Fibroblast of skin of scalp (primary cell): ENCODE measurements at places on chromosomes 12 and 14.

- no peak for DNase-seq
These were observed 25.6 kb downstream of the MGAT4C start for GRCh38 chr12:86230516-86231146.

DNA sequence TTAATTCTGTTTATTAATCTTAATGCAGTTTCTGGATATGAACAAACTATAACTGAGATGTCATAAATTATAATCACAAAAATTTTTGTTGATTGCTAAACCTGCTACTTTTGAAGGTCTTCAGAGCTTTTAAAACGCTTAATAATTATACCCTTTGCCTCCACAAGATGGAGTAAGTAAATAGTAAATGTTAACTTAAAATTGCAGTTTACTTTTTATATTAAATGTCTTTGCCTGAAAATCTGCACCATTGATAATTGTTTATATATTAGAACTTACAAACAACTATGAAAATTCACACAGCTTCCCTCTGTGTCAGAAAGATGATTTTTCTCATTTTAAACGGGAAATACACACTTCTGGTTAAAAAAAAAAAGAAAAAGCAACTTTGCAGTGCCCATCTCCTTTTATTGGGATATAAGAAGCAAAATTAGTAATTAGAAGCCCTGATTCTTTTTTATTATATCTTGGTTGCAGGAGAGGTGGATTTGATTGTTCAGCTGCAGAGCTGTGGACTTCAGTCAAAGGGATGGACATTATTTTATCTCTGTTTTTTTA, 35.6 kb downstream of the SCFD1 start:
- peak; percentile 2 for DNase-seq

DNA sequence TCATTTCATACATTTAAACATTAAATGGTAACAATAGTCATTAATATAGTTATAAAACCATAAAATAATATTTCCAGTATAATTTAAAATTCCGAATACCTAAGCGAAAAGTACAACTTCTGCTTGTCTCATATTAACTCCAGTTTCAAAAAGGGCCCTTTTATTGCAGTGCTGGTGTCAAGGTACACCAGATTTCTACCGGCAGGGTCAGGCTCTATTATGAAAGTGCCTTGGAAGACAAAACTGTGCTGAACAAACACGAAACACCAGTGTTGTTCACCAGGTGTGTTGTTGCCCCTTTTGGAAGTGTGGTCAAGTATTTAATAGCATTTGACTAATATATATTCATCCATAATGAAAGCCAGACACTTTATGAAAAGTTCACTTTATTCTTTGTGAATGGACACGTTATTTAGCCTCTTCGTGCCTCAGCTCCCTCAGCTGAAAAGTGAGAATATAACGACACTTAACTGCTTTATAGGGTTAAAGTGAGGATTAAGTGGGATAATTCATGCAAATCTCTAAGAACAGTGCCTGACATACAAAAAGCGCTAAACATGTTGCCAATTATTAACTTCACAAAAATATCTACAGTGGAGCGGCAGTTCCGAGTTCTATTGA, 20.3 kb upstream of the GNS start:
- DNase-seq, result no peak

- no peak for DNase-seq
These were observed 1.8 kb downstream of the TMCC3 start for GRCh38 chr12:94648578-94648977.

DNA sequence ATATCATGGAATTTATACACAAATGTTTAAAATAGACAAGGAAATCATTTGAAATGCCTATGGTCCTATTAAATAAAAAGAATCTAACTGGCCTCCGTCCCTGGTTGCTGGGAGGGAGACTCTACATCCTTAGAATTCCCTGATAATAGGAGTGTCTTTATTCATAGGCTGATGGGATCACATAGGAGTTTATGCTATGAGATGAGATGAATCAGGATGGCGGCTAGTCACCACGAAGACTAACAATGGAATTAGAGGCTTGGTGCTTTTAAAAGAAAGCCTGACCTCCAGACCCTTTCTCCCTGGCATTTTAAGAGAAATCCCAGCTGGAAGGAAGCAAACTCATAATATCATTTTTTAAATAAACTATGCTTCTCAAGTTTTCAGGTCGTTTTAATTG, 69.7 kb downstream of the SEC23A start:
- peak; percentile 31 for DNase-seq
